ENCODE measurements at places on chromosomes 5 and 9.

- DNase-seq, result no peak
Measured at GRCh38 chr5:61280205-61280604, 51.9 kb upstream of the ZSWIM6 start.

GRCh38 chr5:127586811-127587210, 62.1 kb upstream of the CTXN3 start:
- no peak for DNase-seq

GRCh38 chr9:94269264-94269663, 10.2 kb downstream of the ZNF169 start:
- no peak for DNase-seq

DNA sequence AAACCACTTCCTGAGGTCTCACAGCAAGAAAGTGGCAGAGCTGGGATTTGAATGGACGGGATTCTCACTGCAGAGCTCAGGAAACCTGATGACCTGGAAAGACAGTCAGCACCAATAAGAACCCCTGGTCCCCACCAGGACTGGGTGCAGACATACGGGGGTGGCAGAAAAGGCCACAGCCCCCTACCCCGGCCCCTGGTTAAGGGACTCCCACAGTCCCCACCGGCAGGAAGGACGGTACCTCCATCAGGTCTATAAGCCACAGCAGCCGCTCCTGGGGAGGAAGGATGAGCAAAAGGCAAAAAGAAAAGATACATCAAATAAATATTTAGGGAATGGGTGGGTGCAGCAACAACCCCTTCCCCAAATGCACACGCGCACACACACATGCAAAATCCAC, 32.0 kb upstream of the AKNA start:
- no peak for DNase-seq

- DNase-seq, result no peak
Measured at GRCh38 chr9:94613003-94613402, 19.4 kb upstream of the FBP2 start.

- no peak for DNase-seq
Measured at GRCh38 chr5:123718238-123718637, 206.3 kb downstream of the CSNK1G3 start.

DNA sequence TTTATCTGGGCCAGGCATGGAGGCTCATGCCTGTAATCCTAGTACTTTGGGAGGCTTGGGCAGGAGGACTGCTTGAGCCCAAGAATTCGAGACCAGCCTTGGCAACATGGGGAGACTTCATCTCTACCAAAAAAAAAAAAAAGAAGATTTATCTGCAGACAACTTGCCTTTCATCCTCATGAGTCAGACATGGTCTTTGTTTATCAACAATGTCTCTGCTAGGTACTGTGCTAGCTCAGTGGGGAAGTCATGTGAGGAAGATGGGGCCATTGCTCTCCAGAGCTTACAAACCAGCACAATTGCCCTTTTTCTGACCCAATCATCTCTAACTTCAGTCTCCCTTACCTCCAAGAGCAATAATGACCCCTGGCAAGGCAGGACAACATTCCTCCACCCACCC, 1.6 kb downstream of the URM1 start:
- DNase-seq, result no peak

DNA sequence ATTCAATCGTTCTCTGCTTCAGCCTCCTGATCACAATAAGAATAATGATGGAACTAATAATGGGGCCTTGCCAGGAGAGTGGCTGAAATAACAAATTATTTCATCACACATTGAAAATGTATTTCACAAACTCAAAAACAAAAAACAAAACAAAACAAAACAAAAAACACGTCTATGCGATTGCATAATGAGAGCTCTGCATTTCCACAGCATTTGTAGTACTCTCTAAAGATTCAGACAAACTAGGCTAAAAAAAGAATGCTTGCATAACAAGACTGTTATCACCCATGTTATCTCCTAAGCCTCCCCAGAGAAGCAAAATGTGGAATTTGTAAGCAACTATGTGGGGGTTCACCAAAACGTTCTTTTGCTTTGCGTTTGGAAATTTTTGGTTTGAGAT, 48.1 kb downstream of the PRELID2 start:
- no peak for DNase-seq

GRCh38 chr9:128945798-128946501, 1.5 kb downstream of the DOLK start:
- no peak for DNase-seq

DNA sequence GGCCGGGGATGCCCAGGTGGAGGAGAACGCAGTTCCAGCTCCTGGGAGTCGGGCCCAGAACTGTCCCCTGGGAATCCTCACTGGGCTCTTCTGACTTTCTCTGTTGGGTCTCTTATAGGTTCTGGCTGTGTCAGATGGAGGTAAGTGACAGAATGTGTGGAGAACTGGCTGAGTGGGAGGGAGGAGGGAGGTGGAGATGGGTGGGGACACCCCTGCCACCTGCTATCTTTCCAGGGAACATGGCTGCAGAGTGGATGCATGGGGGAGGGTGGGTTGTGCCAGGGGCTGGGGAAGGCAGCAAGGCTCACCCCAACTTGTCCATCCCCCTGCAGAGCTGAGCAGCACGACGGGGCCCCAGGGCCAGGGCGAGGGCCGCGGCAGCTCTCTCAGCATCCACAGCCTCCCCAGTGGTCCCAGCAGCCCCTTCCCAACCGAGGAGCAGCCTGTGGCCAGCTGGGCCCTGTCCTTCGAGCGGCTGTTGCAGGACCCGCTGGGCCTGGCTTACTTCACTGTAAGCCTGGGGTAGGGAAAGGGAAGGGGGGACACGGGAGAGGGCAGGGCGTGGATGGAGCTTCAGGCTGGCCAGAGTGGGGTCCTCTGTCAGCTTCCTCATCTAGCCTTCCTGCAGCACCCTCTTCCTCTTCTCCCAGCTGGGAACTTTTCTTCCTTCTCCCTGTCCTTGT, 8.3 kb downstream of the RGS14 start:
- DNase-seq, result no peak

DNA sequence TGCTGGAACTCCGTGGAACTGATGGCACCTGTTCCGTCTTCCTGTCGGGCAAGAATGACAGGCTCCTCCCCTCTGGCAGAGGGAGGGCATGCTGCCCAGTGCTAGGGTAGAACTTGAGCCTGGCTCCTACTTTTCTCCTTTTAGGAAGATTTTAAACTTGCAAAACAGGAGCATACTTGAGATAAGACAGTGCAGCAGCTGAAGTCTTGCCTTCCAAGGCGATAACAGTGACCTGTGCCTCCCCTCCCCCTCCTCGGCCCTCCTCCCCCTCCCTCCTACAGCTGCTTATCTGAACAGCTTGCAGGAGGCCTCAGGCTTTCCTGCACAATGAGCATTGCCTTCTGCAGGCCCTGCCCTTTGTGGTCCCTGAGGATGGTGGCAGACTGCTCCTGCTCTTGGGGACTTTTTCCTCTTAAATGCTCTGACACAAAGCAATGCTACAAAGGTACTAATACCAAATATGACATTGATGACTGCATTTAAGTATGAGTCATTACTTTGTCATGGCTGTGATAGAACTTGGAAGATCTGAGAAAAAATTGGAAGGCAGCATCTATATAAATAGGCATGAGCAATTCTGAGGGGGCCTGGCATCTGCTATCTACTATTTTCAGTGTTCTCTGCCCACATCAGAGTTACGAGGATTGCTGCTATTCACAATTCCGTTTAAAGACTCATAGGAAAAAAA, 2.0 kb downstream of the GADD45G start:
- no peak for DNase-seq

- no peak for DNase-seq
Measured at GRCh38 chr9:36154331-36154952, 14.7 kb upstream of the CCIN start.

GRCh38 chr5:170557314-170557713, 53.5 kb downstream of the KCNIP1 start:
- DNase-seq, result no peak

- DNase-seq, result no peak
Measured at GRCh38 chr9:89597711-89598362, 7.0 kb upstream of the GADD45G start.

GRCh38 chr9:35163413-35163812, 1.6 kb downstream of the UNC13B start:
- no peak for DNase-seq

DNA sequence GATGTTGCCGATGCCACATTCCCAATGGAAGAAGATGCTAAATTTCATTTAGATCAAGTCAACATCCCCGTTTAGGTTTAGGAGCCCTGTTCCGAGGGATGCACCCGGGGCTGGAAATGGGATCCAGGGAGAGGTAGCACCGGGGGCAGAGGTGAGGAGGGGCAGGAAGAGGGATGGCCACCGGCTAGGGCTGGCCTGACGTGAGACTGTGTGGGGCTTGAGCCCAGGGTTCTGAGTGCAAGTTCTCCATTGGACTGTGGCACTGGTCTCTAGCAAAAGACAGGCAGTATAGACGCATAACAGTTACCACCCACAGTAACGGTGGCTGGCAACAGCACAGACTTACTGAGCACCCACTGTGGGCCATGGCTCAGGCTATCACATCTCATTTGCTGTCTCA, 209.0 kb upstream of the MVB12B start:
- no peak for DNase-seq

- DNase-seq, result no peak
Measured at GRCh38 chr9:116686135-116686534, 970 bp upstream of the TRIM32 start.

- no peak for DNase-seq
Measured at GRCh38 chr5:158637039-158637438, 462.7 kb downstream of the EBF1 start.

DNA sequence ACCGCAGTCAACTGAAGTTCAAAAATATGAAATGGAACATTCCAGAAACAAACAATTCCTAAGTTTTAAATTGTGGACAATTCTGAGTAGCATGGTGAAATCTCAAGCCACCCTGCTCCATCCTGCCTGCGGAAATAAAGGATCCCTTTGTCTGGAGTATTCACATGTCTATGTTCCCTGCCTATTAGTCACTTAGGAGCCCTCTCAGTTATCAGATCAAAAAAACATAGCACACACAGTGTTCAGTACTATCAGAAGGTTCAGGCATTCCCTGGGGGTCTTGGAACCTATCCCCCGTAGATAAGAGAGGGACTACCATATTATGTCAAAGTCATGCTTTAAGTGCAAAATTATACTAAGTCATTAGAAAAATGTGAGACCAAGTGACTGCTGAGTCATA, 300.8 kb downstream of the SEMA5A start:
- DNase-seq, result no peak

DNA sequence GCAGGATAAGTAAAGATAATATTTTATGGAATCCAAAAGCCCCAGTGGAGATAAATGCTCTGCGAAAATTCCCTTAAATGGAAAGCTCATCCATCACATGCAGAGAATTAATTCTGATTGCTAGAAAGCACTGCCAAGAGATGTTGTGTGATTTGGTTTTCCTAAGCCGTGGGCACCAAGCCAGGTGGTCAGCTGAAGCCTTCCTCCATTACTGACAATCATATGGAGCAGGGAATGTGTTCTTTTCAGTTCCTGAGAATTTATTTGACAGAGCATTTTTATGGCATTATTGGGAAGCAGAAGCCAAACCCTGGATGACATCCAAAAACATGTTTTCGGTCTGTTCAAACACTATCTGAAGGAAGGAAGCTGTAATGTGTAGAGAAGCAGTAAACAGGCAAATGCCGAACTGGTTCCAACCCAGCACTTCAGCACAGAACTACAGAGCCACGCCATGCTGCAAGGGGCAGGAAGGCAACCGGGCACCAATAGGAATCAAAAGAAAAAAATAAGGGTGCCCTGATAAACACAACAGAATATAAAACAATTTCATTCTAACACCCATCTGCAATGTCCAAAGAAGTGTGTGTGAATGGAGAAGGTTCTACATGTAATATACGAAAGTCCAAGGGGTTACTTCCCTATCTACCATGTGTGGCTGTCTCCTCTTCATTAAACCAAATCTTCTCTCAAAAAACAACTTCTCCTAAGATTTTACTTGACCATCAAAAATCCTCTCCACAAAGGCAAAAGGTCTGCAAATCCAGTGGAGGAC, 12.3 kb downstream of the ARSB start:
- DNase-seq, result no peak

DNA sequence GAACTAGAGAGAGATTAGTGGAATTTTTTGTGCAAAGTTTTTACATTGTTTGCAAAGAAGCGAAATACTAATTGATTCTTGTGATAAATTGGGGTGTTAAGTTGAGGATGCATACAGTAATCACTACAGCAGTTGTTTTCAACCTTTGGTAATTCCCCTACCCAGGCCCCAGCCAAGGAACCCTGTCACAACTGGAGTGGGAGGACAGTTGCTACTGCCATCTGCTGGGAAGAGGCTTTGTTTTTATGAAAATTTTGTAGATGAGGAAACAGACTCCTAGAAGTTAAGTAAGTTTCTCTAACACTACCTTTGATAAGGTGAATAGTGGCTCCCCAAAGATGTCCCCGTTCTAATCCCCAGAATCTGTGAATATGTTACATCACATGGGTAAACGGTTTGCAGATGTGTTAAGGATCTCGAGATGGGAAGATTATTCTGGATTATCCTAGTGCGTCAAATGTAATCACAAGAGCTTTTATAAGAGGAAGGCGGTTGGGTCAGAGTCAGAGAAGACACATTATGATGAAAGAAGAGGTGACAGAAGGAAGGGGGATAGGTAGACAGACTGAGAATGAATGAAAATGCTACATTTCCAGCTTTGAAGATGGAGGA, 34.0 kb upstream of the PPP1R2B start:
- DNase-seq, result no peak

- no peak for DNase-seq
Measured at GRCh38 chr9:38724754-38725153, 4.8 kb upstream of the FAM240B start.

DNA sequence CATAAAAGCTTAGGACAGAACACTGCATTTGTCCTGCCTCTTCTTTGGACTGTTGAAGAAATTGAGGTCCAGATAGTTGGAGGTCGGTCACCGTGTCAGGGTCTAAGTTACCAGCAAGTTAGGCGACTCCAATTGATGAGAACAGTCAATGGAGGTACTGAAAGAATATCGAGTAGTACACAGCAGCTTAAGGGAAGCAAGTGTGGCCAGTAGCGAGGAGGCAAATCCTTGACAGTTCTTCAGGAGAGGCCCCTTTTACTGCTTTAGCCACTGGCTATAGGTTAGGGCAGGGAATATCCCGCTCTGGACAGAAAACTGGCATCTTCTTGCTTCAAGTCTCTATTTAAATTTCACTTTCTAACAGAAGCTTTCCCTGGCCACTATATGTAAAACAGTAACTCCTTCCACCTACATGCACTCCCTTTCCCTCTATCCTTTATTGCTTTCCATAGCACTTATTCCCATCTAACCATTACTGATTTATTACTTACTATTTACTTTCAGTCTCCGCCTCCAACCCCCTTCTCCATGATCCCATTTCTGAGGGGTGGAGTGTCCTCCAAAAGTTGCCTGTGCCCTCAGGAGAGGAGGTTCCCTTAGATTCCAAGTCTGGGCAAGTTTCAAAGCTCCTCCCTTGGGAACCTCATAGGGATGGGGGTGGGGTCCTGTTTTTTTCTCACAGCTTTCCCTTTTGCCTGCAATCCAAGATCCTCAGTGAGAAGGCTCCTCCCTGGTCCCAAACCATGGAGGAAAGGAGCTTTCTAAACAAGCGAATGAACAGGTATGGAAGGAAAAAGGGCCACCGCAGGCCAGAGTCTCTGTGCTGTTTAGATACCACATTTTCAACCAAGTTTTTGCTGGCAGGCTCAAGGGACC, 4.1 kb upstream of the PRDM6 start:
- DNase-seq, result no peak

All from stimulated activated CD4-positive, alpha-beta T cell treated with anti-CD3 and anti-CD28 coated beads, Interleukin-1b, Interleukin-23, amount 100 ng/mL, for 1 hour (primary cell).